ENCODE measurements at places on chromosomes 2 and 18.

DNA sequence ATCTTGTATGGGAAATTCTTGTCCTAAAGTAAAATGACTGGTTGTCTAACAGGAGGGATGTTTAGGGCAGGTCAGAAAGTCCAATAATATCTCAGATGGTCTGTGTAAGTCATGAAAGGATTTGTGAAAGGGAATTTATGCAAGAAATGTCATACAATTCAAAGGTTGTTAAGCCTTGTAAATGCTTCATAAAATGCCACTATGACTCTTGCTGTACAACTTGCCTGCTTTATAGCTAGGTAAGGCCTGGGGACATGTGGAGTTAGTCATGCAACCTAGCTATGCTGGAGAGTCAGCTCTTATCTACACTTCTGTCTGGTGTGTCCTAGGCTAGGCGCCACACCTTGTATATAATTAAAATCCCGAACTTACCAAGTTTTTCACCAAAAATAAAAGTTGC, 36.9 kb upstream of the VWA3B start:
- no peak for DNase-seq

GRCh38 chr2:215439404-215439803, 3.5 kb upstream of the FN1 start:
- DNase-seq, result no peak

- DNase-seq, result no peak
These were observed 1380.1 kb downstream of the SUCLG1 start for GRCh38 chr2:83079007-83079406.

DNA sequence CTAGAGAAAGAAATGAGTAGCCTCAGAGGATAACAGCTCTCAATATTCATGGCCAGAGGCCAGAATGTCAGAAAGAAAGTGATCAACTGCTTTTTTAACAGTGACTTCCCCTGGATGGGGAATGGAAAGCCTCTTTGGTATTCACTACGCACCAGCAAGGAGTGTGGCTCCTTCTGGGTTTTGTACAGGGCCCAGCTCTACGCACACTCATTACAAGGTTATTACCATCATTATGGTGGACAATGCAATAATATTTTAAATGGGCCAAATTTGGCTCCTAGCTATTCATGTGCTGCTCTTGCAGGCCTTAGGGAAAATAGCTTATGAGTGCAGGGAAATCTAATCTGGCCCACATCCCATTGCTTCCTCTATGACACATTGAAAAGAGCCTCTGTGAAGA, 1149.5 kb upstream of the FANCL start:
- DNase-seq, result no peak

DNA sequence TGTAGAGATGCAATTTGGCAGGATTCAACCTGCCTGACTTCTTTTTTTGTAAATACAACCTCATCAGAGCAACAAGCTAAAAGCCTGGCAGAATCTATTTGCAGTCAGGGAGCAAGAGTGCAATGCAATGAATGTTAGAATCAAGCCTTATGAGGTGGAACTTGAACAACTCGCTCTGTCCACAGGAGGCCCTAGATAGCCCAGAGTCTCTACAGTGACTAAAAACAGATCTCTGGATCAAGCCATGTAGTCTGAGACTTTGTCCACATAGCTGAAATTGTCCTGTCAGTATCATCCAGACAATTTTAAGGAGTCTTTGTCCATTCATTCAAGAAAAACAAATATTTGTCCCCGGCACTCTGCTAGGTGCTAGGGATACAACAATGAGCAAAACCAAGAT, 32.0 kb upstream of the CDK5R2 start:
- DNase-seq, result no peak

DNA sequence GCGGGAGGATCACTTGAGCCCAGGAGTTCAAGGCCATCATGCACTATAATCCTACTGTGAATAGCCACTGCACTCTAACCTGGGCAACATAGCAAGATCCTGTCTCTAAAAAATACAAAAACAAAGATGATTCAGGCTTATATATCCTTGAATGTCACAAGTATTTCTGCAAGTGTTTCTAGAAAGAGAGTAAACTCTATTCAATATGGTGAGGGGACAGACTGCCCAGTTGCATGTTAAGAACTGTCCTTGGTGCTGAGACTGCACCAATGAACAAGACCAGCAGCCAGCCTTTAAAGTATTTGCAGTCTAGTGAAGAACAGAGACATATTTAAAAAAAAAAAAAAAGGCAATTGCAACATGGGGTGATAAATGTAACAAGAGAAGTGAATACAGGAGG, 16.4 kb downstream of the MAP3K19 start:
- no peak for DNase-seq

GRCh38 chr18:79396431-79397246, 909 bp downstream of the NFATC1 start:
- DNase-seq, result peak; percentile 83

- no peak for DNase-seq
These were observed 10.0 kb upstream of the SPTBN1 start for GRCh38 chr2:54446122-54446521.

DNA sequence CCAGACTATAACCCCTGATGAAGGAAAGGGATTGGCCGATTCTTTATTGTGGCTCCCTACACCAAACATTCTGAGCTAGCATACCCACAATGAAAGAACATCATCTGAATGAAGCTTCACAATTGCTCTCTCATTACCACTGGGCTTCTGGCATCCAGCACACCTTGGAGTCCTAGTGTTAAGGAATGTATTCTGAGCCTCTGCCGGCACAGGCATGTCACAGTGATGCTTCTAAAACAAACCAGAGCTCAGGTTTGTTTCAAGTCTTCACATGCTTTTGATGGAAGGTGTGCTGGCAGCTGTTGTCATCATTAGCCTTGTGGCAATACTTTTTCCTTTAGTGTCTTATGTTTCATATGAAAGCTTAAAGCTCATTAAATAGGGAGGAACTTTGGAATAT, 76.3 kb upstream of the RBBP8 start:
- no peak for DNase-seq

DNA sequence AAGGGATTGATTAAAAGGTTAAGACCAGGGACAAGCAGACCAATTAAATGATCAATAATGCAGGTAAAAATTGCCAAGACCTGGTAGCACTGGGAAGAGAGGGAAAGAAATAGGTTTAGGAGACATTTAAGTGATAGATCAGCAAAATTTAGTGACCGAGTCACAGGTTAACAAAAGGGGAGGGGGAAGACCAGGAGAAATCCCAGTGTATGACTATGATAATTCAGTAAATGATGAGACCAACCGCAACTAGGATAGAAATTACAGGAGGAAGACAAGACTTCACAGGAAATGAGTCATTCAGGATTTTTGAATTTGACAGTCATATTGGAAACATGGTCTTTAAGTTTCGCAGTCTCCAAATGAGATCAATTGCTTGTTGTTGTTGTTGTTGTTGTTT, 62.9 kb downstream of the COBLL1 start:
- DNase-seq, result no peak

DNA sequence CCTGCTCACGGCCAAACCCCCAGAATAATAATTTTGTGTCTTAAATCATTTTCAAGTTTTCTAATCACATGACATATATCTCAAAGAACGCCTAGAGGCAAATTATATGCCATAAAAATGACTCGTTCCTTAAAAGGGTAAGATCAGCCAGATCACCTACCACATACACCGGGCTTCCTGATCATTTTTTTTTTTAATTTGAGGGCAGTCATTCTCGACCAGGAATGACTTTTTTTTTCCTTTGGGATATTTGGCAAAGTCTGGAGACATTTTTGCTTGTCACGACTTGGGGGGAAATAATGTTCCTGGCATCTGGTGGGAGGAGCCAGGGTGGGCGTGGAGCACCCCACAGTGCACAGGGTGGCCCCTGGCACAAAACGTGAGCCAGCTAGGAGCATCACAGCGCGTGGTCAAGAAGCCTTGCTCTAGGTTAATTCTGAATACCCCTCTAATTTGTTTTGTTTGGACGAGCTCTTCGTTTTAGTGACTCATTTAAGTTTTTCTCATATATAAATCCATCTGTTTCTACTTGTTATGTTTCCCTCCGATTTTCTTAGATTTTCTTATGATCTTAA, 94.9 kb downstream of the TWIST2 start:
- DNase-seq, result no peak

GRCh38 chr2:192584976-192585375, 390.2 kb upstream of the TMEFF2 start:
- no peak for DNase-seq

GRCh38 chr2:71609958-71610357, 156.6 kb downstream of the DYSF start:
- no peak for DNase-seq

GRCh38 chr2:207164006-207164831, 1.5 kb downstream of the KLF7 start:
- peak; percentile 68 for DNase-seq

GRCh38 chr2:197940382-197940781, 136.0 kb downstream of the PLCL1 start:
- DNase-seq, result no peak

DNA sequence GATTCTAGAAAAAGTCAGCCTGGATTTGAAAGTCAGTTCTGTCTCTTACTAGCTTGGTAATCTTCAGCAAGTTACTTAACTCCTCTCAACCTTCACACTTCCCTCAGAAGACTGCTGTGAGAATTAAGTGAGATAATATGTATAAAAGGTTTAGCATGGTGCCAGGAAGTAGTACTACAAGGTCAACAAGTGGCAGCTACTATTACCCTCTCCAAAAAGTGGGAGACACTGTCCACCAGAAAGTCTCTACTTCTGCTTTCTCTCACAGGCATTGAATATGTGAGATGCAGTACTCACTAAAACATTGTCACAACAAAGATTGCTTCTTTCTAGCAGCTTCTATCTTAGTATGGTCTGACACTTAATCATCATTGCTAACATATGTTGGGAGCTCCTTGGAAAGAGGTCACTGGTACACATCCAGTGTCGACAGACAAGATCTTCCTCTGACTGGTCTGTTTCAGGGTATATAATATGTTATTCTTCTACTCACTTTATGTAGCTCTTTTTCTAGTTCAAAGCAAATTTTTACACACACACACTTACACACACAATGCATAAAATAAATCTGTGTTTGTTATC, 47.9 kb downstream of the DOCK10 start:
- DNase-seq, result no peak

- no peak for DNase-seq
These were observed 88.6 kb downstream of the ACVR1C start for GRCh38 chr2:157540102-157540501.

DNA sequence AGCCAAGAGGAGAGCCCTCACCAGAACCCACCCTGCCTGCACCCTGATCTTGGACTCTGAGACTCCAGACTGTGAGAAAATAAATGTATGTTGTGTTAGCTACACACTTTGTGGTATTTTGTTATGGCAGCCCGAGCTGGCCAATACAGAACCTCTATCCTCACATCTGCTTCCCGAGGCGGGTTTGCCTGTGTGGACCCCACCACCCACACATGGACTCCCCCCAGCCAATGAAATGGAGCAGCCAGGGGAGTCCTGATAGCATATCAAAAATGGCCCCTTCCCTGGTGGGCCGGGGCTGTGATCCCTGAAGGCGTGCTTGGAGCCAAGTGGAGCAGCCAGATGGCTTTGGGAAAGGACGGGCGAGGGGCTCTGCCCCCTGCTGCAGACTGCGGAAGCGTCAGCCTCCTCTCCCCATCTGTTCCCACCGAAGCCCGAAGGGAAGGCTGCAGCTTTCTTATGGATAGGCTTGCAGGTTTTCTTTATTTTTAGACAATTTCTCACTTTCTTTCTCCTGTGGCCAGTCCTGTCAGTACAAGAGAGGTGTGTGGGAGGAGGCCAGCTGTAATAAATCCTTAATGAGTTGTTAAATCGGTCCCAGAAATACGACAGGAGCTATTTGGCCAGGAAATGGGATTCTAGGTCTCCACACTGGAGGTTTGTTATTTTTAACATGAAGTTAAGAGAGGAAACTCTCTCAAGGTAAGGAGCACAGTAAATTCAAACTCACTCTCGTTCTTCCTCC, 34.4 kb downstream of the TEX51 start:
- no peak for DNase-seq

DNA sequence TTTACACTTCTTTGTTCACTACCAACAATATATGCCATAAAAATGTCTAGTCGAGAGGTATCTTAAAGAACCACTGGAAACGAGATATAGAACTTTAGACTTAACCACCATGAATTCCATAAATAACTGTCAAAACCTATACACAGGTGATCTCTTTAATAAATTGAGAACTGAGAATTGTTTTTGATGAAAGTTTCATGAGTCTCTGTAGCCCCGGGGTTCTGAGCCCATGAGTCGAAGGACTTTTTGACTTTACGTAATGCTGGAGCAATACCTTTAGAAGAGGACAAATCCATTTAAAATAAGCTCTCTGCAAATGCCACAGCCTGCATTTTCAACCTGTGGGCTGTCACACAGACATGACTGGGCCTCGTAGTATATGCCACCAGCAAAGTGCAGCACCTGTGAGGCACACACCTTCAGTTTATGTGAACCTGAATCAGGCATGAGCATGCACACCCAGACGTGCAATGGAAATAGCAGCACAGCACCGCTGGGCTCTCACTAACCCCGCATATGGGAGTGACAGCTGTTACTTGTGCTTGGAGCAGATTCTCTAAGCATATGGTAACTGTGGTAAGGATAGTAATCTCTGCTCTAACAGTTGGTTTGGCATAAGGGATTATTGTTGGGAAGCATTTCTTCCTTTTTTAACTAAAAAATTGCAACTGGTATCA, 383.2 kb downstream of the SOCS6 start:
- no peak for DNase-seq

DNA sequence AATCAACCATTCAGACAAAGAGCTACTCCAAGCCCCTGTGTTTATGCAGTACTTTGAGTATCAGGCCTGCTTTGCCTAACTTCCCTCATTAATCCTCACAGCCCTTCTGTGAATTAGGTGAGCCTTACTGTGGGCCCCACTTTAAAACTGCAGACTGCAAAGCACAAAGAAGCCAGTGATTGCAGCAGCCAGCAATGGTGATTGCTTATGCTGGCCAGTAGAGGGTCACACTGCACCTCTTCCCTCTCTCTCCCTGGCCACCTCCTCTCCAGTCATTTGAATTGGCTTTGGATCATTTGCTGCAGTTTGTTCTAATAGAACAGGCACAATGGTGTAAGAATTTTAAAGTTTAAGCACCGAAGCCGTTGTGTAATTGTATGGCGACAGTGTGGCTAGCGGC, 229.9 kb downstream of the AGPS start:
- no peak for DNase-seq

GRCh38 chr2:177537636-177538035, 145.1 kb downstream of the AGPS start:
- DNase-seq, result no peak

DNA sequence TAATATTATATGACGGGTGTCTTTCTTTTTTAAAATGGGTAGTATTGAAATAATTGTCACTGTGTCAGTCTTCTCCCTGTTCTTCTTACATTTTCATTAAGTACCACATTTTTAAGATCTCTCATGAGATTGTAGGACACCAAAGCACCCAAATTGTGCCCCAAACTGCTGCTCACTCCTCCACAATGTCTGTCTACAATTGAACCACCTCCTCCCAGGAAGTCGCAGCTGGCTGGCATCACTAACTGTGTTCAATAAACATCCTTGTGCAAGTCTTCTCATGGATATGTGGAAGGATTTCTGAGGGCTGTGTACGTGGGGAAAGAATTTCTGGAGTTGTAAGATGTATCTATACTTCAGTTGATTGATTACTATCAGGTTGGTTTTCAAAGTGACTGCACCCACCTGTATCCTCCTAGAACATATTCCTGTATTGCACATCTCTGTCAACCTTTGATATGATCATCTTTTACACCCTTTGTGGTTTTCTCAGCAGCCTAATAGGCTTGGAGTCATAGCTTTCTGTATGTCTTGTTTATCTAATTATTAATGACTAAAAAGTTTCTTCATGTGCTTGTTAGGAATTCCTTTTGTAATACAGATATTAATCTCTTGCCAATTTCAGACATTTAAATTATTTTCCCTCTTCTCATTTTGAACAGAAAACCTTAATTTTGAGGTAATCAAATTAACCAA, 774.9 kb downstream of the RNF144A start:
- DNase-seq, result no peak

- DNase-seq, result no peak
These were observed 499.6 kb upstream of the ACVR2A start for GRCh38 chr2:147345246-147345645.

Measured in sciatic nerve (tissue), 2 donors.